ENCODE measurements at places on chromosomes 7 and 10.
A peak's percentile ranks its signal among the peaks of the same experiment; 100 is the strongest.

- no peak for DNase-seq
These were observed 584.9 kb upstream of the COBL start for GRCh38 chr7:51901489-51901840.

- no peak for DNase-seq
These were observed 913 bp upstream of the NPC1L1 start for GRCh38 chr7:44541876-44542610.

DNA sequence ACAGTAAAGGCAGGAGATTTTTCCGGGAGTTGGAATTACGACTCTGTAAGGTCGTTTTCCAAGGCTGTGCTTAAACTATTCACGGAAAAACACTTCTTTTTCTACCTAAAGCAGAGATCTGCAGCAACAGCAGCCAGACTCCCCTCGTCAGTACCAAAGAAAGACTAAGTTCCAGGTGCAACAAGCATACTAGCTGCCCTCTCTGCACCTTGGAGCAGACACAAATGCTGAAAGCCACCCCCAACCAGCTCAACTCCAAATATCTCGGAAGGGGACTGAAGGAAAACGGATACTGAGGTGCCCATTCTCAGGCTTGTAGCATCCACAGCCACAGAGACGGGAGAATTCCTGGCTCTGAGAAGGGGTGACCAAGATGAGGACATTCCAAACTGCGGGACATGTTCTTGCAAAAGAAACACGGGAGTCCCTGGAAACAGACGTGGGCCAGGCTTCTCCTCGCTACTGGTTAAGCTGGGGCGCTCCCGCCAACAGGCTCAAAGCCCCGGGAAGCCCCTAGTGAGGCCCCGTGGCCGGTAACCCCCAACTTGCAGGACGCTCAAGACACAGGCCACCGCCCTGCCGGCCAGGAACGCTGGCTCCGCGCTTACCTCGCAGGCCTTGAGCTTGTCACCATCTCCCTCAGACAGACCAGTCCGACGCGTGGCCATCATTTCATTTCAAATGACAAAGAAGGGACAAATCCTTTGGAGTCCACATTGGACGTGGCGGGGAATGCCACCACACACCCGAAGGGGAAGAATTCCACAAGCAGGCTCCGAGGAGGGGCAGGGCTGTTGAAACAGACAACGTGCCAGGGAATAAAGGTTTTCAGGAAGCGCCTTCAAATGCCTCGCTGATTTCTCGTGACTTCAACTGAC, 2.2 kb downstream of the ARHGAP21 start:
- DNase-seq = no peak

GRCh38 chr10:97977673-97978072, 52.7 kb downstream of the CRTAC1 start:
- no peak for DNase-seq

DNA sequence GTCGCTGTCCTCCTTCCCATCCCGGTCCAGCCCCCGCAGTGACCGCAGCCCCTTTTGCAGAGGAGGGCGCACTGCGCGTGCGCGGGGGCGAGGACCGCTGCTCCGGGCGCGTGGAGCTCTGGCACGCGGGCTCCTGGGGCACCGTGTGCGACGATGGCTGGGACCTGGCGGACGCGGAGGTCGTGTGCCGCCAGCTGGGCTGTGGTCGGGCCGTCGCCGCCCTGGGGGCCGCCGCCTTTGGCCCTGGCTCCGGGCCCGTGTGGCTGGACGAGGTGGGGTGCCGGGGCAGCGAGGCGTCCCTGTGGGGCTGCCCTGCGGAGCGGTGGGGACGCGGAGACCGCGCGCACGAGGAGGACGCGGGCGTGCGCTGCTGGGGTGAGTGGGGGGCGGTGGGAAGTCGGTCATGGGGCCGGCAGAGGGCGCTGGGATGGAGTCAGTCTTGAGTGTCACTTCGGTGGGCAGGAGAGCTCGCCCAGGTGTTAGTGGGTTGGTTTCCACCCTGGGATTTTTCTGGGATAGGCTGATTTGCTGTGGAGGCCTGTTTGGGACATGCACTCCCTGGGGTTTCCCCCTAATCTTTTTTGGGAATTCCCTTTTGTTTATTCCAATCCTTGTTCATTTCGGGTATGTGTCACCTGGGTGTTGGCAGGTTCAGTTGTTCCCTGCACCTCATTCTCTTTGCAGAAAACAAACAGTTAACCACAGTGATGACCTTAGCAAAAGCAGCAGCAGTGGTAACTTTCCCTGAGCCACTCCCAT, 11.6 kb downstream of the SCART1 start:
- DNase-seq = no peak

GRCh38 chr10:97714401-97715258, 1.1 kb downstream of the MARVELD1 start:
- peak; percentile 85 for DNase-seq

DNA sequence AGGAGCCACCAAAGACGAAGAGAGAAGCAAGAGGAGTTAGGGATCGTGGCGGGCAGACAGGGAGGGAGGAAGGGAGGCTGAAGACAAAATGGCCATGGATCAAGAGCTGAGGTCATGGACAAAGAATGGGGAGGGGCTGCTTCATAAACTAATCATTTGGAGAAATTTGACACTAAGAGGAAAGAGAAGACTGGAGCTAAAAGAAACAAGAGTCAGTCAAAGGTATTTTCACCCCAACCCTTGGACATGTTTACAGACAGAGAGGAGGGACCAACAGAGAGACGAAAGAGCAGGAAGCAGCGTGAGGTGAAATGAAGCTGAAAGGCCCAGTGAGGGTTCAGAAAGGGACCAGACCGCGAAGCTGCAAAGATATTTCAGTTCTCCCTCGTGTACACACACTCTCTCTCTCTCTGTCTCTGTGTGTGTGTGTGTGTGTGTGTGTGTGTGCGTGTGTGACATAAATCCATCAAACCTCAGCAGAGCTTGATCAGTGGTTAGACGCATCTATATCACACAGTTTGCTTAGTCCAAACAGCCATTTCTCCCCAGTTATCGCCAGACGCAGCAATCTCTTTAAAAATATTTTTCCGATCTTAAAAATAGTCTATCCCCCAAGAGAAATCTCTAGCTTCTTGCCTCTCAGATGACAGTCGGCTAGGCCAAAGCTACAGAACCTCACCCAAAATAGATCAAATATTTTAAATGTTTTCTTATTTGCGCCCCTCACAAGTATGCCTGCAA, 12.5 kb upstream of the CALD1 start:
- DNase-seq = no peak

DNA sequence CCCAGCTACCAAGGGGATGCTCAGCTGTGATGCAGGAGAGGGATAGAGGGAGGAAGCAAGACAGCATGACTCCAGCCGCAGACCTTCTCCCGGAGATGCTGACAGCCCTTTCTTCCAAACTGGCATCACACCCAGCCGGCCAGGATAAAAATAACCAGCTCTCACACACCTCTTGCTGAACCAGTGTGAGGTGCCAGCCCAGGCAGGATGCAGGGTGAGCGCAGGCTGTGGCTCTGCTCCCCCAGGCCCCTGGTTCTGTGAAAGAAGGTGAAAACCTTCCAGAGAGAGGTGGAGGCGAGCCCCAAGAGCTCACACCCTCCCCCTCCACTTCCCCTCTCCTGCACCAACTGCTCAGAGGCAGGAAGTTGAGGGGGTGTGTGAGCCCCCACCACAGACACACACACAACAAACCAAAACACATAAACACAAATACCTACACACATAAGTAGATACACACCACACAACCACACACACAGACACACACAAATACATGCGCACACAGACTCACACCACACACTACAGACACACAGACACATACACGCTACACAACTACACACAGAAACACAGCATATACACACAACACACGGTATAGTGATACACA, 4.0 kb downstream of the GPR15LG start:
- DNase-seq = no peak

GRCh38 chr7:18803923-18804322, 308.4 kb downstream of the HDAC9 start:
- DNase-seq = no peak

GRCh38 chr7:94949532-94949931, 42.1 kb downstream of the PPP1R9A start:
- no peak for DNase-seq
